ENCODE measurements at places on chromosomes 12 and 14.

- DNase-seq = no peak
Observed at GRCh38 chr14:68945585-68946488, 33.3 kb downstream of the ACTN1 start.

DNA sequence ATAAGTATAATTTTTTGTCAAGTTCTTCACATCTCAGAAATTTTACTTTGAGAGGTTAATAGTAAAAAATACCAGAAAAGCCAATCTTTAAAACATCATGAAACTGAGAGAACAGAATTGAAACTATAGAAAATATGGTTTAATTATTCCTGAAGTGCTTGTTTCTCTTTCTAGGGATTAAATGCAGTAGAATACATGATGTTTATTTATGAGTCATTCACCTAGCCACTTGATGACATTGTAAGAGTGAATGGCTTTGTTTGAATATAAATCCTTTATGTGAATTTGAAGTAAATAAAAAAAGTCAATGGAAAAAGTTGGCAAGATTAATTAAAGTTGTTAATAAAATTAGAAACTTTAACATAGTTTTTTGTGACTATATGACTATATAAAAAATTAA, 48.4 kb downstream of the KTN1 start:
- no peak for DNase-seq

GRCh38 chr12:110012137-110012536, 12.9 kb downstream of the ANKRD13A start:
- no peak for DNase-seq

DNA sequence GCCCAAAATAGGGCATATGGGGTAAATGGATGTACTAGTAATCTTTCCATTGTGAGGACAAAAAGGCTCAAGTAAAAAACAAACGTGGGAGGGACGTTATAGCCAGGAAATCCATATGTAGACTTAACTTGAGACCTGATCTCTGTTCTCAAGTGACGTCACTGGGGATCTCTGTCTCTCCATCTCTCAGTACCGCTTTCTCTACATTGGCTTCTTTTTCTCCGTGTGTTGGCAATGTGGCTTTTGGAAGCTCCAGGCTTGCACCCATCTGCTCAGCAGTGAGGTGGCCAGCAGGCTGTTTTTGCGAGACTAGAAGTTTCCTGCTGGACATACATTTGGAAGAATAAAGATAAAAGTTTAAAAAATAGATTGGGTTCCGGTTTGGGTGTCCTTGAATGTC, 66.0 kb upstream of the NRXN3 start:
- no peak for DNase-seq

GRCh38 chr12:29869946-29870345, 86.2 kb upstream of the TMTC1 start:
- no peak for DNase-seq

GRCh38 chr12:20469756-20470155, 101.4 kb downstream of the PDE3A start:
- DNase-seq = no peak

GRCh38 chr12:49538510-49539403, at the start of gene KCNH3:
TSS of gene KCNH3 (plus strand) at chr12:49539030. CDS start at chr12:49539417, 387 bp downstream.
- DNase-seq = peak; percentile 60

- DNase-seq = no peak
Observed at GRCh38 chr14:79571366-79571765, 639.9 kb downstream of the DIO2 start.

- no peak for DNase-seq
Observed at GRCh38 chr14:48849741-48850322, 736.3 kb downstream of the RPS29 start.

- DNase-seq = no peak
Observed at GRCh38 chr12:13313886-13314285, 117.4 kb downstream of the EMP1 start.

DNA sequence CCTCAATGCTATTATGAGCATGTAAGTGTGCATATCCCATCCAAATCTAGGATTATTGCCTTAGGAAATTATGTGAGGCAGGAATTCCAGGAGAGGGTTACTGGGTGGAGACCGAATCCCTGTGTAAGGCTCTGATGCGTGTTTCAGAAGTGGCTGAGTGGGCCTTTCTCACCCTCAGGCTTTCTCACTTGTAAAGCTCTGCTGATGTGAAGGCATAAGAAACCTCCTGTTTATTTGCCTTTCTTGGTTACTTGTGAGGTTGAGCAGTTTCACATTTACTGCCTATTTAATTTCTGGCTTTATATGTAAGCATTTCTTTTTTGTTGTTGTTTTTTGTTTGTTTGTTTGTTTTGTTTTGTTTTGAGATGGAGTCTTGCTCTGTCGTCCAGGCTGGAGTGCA, 11.0 kb downstream of the IL31 start:
- no peak for DNase-seq
